ENCODE measurements at places on chromosomes 2 and 18.

DNA sequence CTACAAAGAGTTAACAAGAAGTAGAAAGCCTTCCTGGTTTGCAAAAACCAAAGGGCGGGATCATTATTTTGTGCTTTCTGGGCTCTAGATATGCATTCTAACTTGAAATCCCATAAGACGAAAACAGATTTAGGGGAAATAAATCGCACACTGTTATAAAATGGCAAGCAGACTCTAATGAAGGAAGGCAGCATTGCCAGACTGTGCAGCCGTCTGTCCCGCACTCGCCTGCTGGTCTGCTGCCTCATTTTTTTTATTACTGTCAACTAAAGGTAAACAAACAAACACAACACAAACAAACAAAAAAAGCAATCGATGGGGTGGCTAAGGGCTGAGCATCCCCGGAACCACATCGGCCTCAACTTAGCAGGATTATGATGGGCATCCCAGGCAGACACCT, 24.4 kb downstream of the ZNF521 start:
- DNase-seq, result no peak

DNA sequence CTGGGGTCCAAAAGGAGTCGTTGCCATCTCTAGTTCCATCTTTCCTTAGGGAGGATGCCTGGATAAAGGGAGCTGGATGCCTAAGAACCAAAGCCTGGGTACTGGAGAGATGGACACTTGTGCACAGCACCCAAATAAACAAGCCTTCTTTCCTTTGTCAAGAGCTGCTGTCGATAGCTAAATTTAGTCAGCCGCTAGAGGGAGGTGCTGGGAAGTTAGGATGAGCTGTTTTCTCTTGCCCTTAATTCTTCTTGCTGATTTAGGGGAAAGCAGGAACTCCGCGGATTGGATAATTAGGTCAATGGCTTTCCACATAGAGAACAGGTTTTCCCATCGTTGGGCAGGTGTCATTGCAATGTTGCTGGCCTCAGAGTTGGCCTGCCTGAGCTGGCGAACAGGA, 30.9 kb upstream of the SERPINB12 start:
- no peak for DNase-seq

- DNase-seq, result no peak
Measured at GRCh38 chr2:27690052-27690451, 26.4 kb downstream of the SLC4A1AP start.

- no peak for DNase-seq
Measured at GRCh38 chr18:76686737-76687231, 135.6 kb upstream of the ZNF236 start.

DNA sequence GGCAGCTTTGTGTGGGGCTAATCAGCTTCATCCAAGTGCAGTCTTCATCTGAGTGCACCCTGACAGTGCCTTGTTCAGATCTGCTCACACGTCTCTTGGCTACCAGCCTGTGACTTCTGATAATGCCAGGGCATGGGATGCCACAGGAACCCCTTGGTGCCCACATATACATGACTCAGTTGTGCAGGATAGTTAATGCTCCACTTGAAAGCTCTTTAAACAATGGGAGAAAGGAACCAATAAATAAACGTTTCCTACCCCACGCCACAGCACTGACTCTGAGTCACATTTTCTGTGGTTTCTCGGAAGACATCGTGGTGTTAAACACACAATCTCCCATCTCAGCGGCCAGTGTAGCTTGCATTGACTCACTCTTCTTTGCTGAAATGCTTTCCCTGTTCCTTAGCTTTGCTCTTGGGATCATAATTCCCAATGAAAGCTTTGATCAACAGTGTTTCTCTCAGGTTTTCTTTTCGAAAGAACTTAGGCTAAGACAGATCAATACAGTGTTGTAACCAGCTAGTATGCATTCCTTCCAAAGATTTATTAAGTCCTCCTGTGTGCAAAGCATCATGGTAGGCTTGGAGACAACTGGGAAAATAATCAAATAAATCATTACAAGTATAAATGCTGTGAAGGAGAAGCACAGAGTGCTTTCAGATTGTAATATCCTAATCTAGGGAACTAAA, 142.0 kb downstream of the COPS8 start:
- no peak for DNase-seq

GRCh38 chr2:152924219-152924618, 205.8 kb downstream of the ARL6IP6 start:
- DNase-seq, result no peak

DNA sequence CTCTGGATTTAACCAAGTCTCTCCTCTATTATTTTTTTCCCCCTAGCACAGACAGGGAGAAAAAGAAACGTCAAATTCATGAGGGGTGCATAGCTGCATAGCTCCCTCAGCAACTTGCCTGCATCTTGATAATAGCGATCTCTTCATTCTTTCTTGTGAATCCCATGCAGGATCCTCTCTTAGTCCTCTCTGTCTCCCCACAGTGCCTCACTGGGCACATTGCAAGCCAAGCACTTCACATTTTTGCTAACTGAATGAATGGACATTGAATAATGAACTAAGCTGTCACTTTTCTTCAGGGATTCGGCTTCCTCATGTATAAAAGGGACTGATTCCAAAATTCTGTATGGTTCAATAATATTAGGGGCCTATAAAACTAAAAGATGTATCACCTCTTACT, 2.9 kb upstream of the EPB41L3 start:
- no peak for DNase-seq

- DNase-seq, result no peak
Measured at GRCh38 chr2:223779877-223780276, 57.5 kb downstream of the AP1S3 start.

Data from coronary artery (tissue), 2 donors.